ENCODE measurements at places on chromosomes 11 and 22.

GRCh38 chr11:73257342-73258103 lies 14.6 kb upstream of the P2RY6 start:
- peak; percentile 26 for DNase-seq

GRCh38 chr11:47786373-47786772 lies 19.2 kb upstream of the FNBP4 start:
- no peak for DNase-seq

GRCh38 chr11:34397120-34397519 lies 39.3 kb upstream of the ABTB2 start:
- no peak for DNase-seq

GRCh38 chr22:17112491-17113042 lies 8.6 kb downstream of the TMEM121B start:
- DNase-seq, result no peak

Measured in activated CD8-positive, alpha-beta memory T cell treated with anti-CD3 and anti-CD28 coated beads for 24 hours (primary cell).